ENCODE measurements at places on chromosomes 12 and 14. TPM values are rescaled to one million over a fixed set of nuclear protein-coding genes. Genes with fewer than 3 reads are reported as not detected.

The LRP6 gene
- 13.2 TPM for total RNA-seq

- peak; percentile 52 for DNase-seq
These were observed at the start of gene MAP1LC3B2 for GRCh38 chr12:116559162-116559935. MAP1LC3B2 (plus strand) TSS chr12:116559381; CDS start chr12:116575943, 16,562 bp downstream.

The TSPAN19 gene
- total RNA-seq = not detected

GRCh38 chr12:105671720-105672119, 341.2 kb downstream of the C12orf75 start:
- DNase-seq = no peak

DNA sequence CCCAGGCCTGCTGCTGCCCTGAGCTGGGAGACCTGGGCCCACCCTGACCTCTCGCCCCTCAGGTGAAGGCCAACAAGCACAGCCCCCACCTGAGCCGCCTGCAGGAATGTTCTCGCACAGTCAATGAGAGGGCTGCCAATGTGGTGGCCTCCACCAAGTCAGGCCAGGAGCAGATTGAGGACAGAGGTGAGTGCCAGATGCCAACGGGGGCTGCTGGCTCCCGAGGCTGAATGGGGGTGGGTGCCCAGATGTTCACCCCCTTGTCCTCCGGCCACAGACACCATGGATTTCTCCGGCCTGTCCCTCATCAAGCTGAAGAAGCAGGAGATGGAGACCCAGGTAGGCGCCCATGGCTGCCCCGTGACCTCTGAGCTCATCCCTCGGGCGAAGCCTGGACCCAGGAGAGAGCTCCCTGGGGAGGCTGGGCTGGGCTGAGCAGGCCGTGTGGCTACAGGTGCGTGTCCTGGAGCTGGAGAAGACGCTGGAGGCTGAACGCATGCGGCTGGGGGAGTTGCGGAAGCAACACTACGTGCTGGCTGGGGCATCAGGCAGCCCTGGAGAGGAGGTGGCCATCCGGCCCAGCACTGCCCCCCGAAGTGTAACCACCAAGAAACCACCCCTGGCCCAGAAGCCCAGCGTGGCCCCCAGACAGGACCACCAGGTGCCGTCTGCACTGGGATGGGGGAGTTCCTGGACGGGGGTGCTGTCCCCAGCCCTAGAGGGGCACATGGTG, 25.8 kb downstream of the HIP1R start:
- peak; percentile 22 for DNase-seq

GRCh38 chr14:103908580-103908979, 19.7 kb upstream of the TDRD9 start:
- DNase-seq = no peak

GRCh38 chr12:13340149-13340548, 143.6 kb downstream of the EMP1 start:
- DNase-seq = no peak

GRCh38 chr12:64160711-64161060, 61.4 kb downstream of the KICS2 start:
- no peak for DNase-seq

The RPL10L gene
- not detected for total RNA-seq

DNA sequence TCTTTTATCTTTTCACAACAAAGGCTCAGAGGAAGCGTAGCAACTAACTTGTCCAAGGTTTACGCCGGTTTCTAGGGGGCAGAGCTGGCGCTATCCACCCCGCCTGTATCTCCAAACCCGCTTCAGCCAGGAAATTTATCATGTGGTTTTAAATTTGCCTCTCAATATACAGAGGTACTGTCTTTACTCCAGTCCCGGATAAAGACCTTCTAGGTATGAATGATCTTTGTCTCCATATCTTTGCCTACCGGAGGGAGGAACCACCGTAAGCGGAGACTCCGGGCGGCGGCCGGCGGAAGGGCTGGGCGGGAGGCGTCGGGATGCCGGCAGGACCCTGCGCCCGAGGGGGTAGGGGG, 693 bp upstream of the RIMKLB start:
- no peak for DNase-seq

The KIF26A gene
- total RNA-seq = 11.8 TPM

DNA sequence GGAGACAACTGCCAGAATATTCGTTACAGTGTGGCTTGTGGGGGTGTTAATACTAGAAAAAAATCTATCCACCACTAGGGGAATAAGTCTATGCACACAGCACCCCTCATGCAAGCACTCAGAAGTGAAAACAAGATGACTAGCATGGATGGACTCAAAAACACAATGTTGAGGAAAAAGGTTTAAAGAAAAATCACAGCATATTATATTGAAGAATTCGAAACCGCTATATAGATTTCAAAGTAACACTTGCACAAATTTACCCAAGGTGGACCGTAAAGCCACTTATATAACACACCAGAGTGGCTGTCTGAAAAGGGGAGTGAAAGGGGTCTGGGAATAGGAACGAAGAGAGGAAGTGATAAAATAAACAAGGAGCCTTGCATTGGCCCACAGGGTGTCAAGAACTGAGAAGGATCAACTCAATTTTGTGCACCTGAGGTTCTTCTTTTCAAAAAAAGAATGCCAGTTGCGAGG, 544 bp downstream of the ABCD4 start:
- no peak for DNase-seq

DNA sequence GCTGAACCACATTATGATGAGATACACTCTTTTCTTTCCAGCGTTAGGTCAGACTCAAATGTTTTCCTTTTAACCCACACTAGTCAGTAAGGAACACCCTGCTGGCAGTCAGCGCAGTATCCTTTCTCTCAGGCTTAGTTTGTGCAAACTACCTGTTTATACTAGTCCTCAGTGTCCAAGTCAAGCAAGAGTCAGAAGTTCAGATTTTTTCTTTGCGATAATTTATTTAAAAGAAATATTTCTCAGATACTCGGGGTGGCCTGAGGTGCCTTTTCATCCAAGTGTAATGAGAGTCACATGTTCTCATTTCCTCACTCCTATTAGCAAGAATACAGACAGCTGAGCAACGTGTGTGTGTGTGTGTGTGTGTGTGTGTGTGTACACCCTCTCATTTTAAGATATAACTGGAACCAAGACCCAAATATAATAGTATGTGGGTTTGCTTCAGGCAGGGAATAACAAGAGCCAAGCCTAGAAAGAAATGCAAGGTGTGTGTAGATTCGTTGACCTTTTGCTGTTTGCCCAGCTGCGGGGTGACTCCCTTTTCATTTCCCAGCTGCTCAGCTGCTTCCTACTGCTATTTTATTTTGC, 182.7 kb downstream of the KICS2 start:
- DNase-seq = no peak

DNA sequence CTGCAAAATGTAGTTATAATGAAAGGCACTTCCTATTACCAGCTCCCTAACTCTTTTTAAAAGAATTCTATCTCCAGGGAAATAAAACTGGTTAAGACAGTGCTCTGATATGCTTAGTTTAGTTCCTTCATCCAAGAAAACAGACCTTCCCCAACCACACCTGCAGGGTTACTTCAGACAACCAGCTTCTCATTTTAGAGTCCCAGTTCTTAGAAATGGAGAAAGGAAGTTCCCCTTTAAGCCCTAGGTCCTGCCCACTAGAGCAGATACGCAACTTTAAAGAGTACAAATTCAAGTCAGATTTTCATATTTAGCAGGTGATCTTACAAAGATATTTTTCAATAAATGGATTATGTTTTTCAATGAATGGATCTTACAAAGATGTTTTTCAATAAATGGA, 4.4 kb upstream of the WSB2 start:
- DNase-seq = no peak

DNA sequence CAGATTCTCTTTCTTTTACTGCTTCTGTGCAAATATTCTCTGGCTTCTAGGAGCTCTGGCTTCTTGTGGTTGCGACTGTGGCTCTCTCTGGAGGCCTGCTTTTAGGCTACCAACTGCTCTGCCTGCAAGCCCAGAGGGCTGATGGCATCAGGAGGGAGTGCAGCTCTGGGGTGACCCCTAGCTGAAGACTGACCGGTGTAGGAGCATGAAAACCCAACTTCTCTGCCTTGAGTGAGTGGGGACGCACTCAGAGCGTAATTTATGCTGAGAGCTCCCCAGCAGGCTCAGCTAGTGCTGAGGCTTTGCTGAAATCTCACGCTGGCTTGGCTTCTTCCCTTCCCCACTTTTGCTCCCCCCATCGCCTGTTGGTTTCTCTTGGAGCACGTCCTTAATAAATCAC, 29.9 kb upstream of the RBM19 start:
- DNase-seq = no peak

GRCh38 chr14:39988939-39989338, 556.7 kb upstream of the FBXO33 start:
- no peak for DNase-seq

The FKBP11 gene
- total RNA-seq = 2.0 TPM

DNA sequence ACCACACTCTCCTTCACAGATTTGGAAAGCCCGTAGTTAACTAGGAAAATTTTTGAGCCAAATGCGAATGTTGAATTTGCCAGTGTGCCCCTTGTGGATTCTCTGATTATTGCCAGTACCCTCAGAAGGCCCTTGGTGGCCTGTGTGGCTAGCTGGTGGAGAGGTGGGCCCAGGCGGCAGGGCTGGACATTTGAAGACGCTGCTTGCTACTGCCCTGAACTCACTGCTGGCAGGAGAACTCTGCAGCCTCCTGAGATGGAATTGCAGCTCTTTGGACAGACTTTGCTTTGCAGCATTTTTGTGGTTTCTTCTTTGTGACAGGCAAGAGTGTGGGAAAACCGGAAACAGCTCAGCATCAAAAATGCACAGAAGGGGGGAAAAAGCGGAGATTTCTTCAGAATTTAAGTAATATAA, 97.6 kb downstream of the TGFB3 start:
- no peak for DNase-seq

The DMAC2L gene
- 29.2 TPM for total RNA-seq

DNA sequence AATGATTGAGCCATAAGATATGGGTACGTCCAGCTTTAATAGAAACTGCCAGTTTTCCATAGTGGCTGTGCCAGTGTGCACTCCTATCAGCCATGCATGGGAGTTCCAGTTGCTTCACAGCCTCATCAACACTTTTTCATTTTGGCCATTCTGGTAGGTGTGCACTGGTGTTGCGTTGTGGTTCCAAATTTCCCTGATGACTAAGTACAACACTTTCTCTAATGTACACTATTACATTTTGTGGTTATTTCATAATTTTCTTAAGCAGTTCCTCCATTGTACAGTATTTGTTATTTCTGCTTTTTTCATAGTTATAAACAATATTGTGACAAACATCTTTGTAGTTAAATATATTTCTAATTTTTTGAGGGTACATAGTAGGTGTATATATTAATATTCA, 21.5 kb upstream of the OAS1 start:
- DNase-seq = no peak
